ENCODE measurements at places on chromosomes 2 and 18. TPM values are rescaled to one million over a fixed set of nuclear protein-coding genes. Genes with fewer than 3 reads are reported as not detected.

Gene SLC9A4
- total RNA-seq: not detected

GRCh38 chr2:175227393-175227792, 45.9 kb upstream of the ATP5MC3 start:
- DNase-seq: no peak

DNA sequence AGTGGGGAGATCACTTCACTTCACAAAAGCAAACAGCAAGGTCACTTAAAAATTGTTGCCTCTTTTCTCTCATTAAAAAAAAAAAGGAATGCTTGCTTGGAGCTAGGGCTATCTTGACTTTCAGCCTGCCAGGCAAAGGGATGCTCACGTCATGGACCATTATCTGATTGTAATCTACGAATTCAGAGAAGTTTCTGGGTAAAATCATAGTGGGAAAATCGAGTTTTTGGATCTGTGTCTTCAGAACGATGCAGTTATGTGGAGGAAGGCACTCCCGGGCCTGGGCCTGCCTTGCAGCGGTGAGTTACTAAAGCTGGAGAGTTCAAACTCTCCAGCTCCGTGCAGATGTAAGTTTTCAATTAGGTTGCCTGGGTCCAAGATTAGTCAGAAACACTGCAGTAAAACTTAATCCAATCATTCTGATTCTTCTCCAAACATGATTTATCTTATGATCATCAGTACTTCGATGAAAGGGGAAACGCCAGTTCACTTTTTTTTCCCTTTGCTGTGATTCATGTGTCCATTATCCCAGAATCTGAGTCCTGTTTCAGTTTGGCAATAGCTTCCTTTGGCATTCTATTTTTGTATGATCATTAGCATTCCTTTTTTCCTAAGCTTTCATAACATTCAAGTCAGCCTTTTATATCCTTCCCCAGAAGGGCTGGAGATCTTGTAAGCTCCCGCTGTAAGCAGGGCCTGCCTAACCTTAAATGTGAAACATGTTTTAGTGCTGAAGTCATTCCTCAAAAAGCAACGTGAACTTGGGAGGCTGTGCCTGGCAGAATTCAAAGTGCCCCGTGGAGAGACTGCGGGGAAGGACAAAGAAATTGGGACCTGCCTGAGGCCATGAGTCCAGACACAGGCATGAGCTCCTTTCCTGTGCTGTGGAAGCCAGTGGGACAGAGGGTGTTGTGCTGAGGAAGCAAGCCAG, 119.3 kb upstream of the TWIST2 start:
- DNase-seq: no peak

GRCh38 chr2:46663614-46664013, 184.2 kb downstream of the TMEM247 start:
- DNase-seq: peak; percentile 61

Gene UGT1A9
- not detected for total RNA-seq

Gene PLGLB1
- total RNA-seq: 2.7 TPM

GRCh38 chr18:38453880-38454279, 888.3 kb upstream of the CELF4 start:
- DNase-seq: no peak

GRCh38 chr2:199535445-199536177, 77.9 kb upstream of the SATB2 start:
- no peak for DNase-seq

- DNase-seq: no peak
Measured at GRCh38 chr2:86039963-86040655, 65.6 kb downstream of the POLR1A start.

GRCh38 chr2:4551691-4552474, 848.5 kb downstream of the DCDC2C start:
- no peak for DNase-seq

DNA sequence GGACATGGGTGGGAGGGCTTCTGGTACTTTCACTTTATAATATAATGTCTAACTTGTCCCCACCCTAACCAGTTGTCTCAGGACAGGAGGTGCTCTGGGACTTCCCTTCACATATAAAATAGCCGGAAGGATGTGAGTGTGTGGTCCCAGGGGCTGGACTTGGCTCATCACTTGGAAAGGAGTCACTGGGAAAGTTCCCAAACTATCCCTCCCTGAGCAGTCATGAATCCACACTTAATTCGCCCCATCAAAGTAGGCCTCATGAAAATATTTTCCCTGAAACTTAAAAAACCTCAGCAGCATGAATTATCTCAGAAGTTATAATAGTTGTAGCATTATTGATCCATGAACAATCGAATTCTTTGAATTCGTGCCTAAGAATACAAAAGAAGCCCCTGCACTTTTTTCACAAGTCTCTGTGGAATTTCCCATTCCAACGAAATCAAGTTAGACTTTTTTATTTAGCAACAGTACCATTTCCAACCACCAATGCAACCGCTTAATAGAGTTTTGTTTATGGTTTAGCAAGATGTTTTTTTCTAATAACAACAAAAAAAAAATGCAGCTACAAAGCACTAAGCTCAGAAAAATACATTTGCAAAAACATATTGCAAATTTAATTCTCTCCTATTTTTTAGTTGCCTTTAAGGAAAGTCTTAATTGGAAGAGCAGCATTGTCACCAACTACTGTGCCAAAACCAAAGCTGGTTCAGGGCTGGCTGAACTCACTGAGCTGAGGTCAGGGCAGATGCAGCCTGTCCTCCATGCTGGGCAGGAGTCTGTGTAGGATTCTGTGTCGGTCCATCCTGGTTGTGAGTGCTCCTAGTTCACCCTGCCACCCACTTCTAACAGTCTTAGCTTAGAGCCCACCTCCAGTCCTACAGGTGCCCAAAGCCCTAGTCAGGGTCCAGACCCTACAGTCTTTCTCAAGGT, 68.8 kb upstream of the SPTBN1 start:
- peak; percentile 67 for DNase-seq

GRCh38 chr2:143679617-143680016, 550.4 kb downstream of the ARHGAP15 start:
- no peak for DNase-seq

DNA sequence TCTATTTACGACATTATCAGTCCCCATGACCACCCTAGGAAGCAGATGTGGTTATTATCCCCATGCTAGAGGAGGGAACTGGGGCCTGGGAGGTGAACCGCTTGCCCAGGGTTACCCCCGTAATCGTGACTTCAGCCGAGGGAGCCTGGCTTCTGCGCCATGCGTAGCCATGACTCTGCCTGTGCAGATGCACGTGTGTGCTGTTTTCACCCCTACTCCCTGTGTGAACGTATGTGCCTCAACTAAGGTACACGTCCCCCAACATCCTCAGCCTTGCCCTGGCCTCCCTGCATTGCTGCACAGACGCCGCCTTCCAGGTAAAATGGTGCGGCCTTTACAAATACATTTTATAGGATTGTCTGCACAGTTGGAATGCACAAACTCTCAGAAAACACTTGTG, 40.2 kb downstream of the LPIN1 start:
- DNase-seq: no peak

- DNase-seq: peak; percentile 73
Measured at GRCh38 chr18:35458677-35459441, 38.9 kb downstream of the INO80C start.

Gene ARID5A
- total RNA-seq: 9.4 TPM

- DNase-seq: no peak
Measured at GRCh38 chr18:2212598-2213205, 358.6 kb downstream of the METTL4 start.

GRCh38 chr2:173050684-173051083, 25.0 kb upstream of the MAP3K20 start:
- DNase-seq: no peak

Gene ST8SIA3
- total RNA-seq: not detected

Gene VAMP5
- 56.3 TPM for total RNA-seq

Gene CCDC148
- 1.0 TPM for total RNA-seq

Gene E2F6
- total RNA-seq: 12.2 TPM

- no peak for DNase-seq
Measured at GRCh38 chr18:48831113-48831759, 119.5 kb downstream of the SMAD7 start.

DNA sequence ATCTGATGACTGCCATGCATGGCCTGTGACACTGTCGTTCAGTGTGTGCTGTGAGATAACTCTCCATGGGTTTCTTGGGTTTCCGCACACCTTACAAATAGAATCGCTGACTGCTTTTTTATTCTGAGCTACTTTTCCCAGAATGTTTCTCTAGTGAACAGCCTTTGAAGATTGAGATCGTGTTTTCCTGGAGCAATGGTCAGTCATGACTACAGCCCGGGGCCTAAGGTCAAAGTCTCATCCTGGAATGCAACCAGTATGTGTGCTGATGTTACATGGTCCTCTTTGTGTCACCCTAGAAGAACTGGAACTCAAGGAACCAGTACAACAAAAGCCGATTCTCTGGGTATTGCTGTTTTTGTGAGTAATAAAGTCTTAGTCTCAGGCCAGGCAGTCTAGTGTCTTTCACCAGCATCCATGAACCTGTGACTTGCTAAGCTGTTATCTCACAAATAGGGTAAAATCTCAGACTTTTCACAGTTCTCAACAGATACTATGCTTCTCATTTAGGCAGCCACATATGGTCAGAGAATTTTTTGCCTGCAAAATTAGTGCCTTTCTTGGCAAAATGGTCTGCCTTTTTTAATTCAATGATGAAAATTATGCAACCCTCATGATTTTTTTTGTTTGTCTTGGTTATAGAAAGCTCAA, 124.9 kb upstream of the PIEZO2 start:
- no peak for DNase-seq

- no peak for DNase-seq
Measured at GRCh38 chr18:36693931-36694620, 134.7 kb downstream of the TPGS2 start.

Gene POTEJ
- not detected for total RNA-seq

GRCh38 chr2:20157193-20157891, 67.6 kb downstream of the SDC1 start:
- DNase-seq: no peak

DNA sequence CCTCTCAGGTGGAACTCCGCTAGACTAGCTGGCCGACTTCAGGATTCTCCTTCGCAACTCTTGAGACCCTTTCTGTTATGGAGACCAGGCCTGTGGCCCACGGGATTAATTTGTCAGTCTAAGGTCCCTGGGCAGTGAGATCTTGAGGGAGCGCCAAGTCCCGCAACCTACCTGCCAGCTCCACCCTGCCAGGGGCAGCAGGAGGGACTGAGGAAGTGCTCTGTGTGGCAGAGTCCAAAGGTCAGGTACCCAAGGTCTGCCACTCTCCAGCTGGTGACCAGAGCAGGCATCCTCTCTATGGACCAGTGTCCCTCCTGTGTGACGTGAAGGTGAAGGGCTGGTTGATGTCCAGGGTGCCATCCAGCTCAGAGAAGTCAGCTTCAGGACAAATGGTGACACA, 4.3 kb upstream of the SPATA3 start:
- DNase-seq: no peak

GRCh38 chr18:63199743-63200241, 119.8 kb downstream of the BCL2 start:
- DNase-seq: no peak

DNA sequence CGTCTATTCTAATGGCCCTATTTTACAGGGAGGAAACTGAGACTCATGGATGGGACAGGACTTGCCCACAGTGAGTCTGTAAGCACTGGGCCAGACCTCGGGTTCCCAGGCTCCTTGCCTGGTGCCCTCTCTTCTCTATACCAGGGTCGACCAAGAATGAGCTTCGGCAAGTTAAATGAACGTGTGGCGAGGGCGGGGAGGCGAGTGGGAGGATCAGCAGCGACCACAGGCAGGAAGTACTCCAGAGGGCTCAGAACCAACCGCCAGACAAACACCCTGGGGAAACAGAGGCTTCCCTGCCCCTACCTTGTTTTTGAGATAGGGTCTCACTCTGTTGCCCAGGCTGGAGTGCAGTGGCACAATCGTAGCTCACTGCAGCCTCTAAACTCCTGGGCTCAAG, 177.7 kb upstream of the SMAD2 start:
- DNase-seq: no peak

Gene SERPINB12
- total RNA-seq: not detected

GRCh38 chr18:57390044-57390443, 37.7 kb downstream of the ST8SIA3 start:
- no peak for DNase-seq

Gene C2orf66
- total RNA-seq: not detected

Gene ALK
- total RNA-seq: 0.16 TPM

GRCh38 chr2:41736586-41736985, 311.2 kb upstream of the PKDCC start:
- no peak for DNase-seq

Gene ADAM17
- 12.4 TPM for total RNA-seq

DNA sequence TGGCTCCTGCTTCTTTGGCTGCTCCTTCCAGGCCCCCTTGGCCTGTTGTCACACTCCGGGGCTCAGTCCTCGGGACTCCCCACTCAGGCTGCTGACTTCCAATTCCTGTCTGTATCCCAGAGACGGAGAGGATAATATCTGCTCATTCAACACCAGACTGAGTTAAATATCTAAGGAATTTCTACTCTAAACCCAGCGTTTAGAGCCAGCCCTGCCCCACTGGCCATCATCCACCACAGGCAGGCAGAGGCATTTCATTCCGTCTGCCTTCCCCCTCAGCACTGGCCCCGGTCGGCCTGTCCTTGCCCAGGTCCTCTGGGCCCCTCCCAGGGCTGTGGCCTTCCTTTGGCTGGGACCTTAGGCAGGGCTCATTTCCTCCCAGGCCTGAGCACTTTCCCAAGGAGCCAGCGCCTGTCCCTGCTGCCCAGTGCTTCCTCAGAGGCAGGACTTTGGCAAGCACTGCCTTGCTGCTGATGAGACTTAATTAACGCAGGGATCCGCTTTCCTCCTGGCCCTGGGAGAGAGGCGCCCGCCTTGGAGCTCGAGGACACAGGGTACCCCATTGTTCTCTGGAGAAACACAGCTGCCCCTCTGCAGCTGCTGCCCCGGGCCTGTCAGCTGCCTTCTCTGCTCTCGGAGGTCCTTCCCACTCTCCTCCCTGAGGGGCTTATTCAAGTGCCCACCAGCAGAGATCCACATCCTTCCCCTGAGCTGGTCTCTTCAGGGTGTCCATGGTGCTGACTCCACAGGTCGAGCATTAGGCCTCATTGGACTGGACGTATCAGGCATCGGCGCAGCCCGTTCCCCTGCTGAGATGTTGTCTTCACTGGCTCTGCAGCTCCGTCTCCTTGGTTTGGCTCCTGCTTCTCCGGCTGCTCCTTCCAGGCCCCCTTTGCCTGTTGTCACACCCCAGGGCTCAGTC, 42.8 kb downstream of the ATOH8 start:
- DNase-seq: peak; percentile 81

DNA sequence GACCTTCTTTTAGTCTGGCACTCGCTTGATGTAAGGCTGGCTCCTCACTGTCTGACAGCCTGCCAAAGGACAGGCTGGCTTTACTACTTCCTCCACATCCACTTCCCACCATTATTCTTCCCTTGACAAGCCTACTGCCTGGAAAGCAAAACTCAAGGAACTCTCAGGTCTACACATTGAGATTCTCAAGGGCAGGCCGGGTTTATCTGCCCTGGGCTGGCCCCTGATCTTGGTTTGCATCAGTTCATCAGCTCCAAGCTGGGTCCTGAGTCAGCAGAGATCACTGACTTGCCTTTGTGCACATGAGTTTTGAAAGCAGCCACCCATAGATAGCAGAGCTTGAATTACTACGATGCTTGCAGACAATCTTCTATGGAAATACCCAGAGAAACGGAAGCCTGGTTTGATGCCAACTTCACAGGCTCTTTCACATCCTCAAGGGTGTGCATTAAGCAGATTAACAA, 53.9 kb downstream of the KCTD18 start:
- no peak for DNase-seq

Gene QPCT
- 1.2 TPM for total RNA-seq

GRCh38 chr2:100733391-100734187, 86.3 kb upstream of the NPAS2 start:
- DNase-seq: peak; percentile 58

Gene TMEM182
- 187 TPM for total RNA-seq

Gene MAP3K19
- not detected for total RNA-seq

Gene TRPM8
- not detected for total RNA-seq

- DNase-seq: no peak
Measured at GRCh38 chr18:51490860-51491259, 293.4 kb upstream of the MEX3C start.

- no peak for DNase-seq
Measured at GRCh38 chr2:227595797-227596196, 2.9 kb upstream of the SCYGR2 start.

Gene FAM237A
- not detected for total RNA-seq
